Retinal pigment epithelial cell (primary cell): ENCODE measurements at places on chromosomes 16 and 17.

GRCh38 chr17:33500151-33500550, 207.1 kb upstream of the ASIC2 start:
- DNase-seq = no peak

GRCh38 chr17:18981642-18982424, 22.7 kb downstream of the FAM83G start:
- peak; percentile 68 for DNase-seq

GRCh38 chr16:287298-287811, 4.4 kb downstream of the PDIA2 start:
- DNase-seq = no peak

DNA sequence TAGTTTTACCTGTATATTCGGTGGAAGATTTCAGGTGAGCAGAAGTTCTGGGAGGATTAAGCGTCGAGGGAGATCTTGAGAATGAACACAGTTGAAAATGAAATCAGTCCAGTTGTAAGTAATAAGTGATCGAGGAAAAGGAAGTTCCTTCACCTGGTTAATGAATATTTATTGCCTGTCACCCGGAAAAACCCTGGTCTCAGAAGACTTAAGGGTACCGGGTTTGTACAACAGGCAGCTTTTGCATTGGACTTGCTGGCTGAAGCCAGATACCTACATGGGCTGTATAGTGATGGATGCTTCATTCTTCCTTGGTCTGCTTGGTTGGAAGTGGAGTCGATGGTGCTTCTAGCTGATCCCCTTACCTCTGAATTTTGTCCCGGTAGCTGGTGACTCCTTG, 72.7 kb downstream of the PRKCA start:
- no peak for DNase-seq
